NCI-H1930 (cell line): ENCODE measurements at places on chromosomes 11 and 22.

- peak; percentile 92 for DNase-seq
Measured at GRCh38 chr11:61814958-61815789, 1.6 kb downstream of the FADS1 start.

DNA sequence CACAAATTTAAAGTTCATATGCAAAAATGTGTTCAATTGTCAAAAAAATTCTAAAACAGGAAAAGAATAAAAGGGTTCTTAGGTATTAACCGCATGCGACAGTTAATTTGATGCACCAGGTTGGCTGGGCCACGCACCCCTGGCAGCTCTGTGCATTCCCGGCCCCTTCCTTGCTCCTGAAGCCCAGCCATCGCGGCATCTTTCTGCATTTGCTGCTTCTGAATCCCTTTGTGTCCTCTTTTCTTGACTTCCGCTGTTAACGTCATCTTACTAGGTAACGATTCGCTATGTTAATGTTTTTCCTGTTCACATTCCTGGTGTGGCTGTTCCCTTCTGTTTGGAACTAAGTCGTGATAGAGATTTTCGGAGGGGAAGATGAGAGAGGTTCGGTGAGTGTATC lies 7.9 kb upstream of the KLHDC7B start:
- DNase-seq: no peak

- no peak for DNase-seq
Measured at GRCh38 chr11:3641701-3642070, at the start of gene ART5. Gene ART5 (minus strand): TSS chr11:3641992. CDS start chr11:3641862, 130 bp downstream.

DNA sequence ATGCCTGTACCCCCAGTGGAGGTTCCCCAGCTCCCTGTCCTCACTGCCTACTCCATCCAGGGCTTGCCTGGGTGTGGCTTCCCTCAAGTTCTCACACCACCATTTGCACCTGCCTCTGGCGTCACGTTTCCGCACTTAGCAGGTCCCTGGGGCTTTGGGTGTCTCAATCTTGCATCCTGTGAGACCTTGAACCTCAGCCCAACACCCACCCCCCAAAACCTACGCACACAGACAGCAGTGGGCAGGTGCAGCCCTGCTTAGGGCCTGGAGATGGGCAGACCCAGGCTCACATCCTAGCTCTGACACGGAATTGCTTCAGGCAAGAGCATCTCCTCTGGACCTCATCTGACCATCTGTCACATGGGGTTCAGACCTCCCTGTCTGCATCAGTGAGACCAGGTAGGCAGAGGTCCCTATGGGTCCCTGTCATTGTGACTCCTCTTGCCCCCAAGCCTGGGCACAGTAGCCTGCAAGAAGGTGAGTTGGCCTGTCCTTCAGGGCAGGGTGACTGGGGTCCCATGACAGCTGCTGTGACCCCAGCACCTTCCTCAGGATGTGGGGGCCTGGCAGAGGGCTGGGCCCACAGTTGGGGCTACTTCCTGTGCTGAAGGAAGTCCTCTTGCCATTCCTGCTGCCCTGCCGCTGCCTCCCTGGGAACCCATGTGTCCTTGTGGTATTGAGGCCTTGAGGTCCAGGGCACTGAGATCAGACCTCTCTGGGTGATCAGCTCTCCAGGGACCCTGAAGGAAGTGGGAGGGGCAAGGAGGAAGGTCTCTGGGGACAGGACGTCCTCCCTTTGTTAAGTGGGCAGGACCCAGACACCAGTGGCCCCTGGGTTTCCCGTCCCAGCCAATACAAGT lies 2.0 kb downstream of the SIPA1 start:
- no peak for DNase-seq

- no peak for DNase-seq
Measured at GRCh38 chr11:119720311-119720913, 8.6 kb downstream of the NECTIN1 start.

DNA sequence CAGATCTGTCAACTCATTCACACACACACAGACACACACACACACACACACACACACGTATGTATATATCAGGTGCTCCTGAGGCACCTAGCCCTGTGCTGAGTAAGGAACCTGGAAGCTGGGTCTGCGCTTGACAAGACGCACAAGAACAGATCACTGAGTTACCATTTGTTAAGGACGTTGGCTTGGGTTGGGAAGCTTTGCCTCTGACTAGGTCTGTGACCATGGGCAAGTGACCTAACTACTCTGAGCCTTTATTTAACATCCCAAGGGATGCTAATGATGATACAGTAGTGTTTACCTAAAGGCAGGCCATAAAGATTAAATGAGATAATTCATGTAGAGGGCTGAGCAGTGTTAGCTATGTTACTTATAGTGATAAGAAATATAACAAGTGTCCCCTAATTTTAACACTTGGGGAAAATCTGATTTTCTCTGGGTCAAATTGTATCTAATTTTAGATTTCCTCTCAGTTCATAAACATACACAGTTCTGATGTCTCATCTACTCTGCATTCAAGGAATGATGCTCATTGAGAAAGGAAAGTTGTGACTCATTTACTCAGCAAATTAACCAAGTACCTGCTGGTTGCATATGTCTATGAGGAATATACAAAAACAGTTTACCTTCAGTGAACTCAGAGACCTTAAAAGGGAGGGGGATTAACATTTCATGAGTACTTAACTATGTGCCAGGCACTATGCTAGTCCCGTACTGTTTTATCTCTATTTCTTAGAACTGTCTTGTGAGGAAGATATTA lies 13.6 kb downstream of the RNF185 start:
- DNase-seq: no peak

GRCh38 chr22:18156878-18157713 lies 7.1 kb downstream of the USP18 start:
- peak; percentile 15 for DNase-seq

DNA sequence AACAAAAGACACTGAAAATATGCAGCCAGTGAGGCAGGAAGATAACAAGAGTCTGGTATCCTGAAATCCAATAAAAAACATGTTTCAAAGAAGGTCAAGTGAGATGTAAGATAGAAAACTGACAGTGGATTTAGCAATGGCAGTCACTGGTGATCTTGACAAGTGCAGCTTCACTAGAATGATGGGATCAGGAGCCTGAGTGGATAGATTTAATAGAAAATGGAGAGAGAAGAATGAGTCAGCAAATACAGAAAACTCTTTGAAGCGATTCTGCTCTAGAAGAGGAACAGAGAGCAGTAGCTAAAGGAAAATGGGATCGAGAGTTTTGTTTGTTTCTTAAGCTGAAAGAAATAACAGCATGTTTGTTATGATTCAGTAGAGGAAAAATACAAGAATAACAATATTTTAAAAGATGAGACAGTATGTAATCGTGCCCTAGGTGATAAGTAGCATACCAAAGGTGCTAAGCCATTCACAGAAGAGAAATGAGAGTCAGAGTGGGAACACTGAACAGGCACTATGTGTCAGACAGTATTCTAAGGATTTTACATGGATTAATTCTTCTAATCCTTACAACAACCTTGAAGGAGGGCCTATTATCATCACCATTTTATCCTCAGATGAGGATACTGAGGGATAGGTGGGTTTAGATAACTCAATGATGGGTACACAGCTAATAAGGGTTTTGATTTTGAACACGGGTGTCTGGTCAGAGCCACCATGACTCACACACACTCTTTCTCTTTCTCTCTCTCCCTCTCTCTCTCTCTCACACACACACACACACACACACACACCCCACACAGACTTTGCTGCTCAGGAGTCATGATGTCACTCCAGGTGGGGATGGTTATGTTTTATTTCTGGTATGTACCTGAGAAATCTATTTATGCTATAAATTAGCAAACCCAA lies 36.3 kb downstream of the MRE11 start:
- DNase-seq: no peak

GRCh38 chr22:44586999-44587736 lies 89.1 kb upstream of the RTL6 start:
- no peak for DNase-seq
